ENCODE measurements at places on chromosomes 3 and 15. TPM values are rescaled to one million over a fixed set of nuclear protein-coding genes. Genes with fewer than 3 reads are reported as not detected.
A peak's percentile ranks its signal among the peaks of the same experiment; 100 is the strongest.

CDHR4 gene
- total RNA-seq, result not detected

- peak; percentile 97 for DNase-seq
Measured at GRCh38 chr3:106635271-106635670, 742.0 kb upstream of the CCDC54 start.

DNA sequence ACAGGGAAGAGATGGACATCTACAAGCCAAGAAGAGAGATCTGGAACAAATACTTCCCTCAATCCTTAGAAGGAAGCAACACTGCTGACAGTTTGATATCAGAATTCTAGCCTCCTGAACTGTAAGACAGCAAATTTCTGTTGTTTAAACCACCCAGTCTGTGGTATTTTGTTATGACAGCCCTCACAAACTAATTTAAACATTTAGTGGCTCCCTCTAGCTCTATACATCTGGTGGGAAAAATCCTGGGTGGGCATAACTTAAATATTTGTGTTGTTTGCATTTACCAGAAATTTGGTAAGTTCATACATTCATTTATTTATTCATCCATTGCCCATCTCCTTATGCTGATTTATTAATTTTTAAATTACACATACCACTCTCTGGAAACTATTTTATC lies 62.5 kb upstream of the GSK3B start:
- no peak for DNase-seq

- DNase-seq, result no peak
Measured at GRCh38 chr3:138696666-138697370, 88.2 kb downstream of the FAIM start.

DNA sequence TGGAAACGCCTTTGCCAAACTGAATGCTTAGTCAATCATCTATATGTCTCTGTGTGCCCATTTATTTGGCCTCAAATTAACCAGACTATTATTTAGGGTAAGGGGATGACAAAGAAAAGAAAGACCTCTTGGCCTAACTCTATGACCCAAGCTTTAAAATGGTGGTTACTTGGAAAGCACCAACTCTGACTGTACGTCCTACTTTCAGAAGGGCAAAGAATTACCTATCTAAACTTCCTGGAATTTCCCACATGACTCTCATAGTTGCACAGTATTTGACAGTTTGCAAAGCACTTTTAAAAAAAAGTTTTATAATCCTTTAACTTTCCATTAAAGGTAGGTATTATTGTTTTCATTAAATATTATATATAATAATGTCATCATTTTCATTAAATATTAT lies 6.3 kb upstream of the MTHFS start:
- no peak for DNase-seq

- DNase-seq, result no peak
Measured at GRCh38 chr3:66256806-66257205, 36.0 kb downstream of the SLC25A26 start.

DNA sequence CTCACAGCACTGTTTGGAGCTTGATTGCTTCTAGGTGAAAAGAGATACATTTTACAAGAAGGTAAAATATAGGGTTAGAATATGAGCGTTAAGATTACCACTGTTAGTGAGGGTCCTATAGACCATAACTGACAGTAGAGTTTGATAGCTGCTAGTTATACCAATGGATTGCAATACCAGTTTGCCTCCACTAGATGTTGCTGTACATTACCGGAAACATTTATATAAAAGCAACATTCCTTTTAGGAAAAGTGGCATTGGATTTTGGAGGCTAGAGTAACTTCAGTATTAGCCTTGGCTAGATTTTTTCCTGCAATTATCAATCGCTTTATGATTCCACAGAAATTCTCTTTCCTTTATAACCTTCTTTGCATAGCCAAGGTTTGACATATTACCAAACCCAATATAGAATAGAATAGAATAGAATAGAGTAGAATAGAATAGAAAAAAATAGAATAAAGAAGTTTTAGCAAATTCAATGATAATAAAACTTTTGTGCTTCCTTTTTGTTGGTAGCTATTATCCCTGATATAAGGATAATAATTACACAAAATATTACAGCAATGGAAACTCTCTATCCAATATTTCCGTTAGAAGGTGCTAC lies 1093.6 kb upstream of the ALCAM start:
- DNase-seq, result peak; percentile 59

DNA sequence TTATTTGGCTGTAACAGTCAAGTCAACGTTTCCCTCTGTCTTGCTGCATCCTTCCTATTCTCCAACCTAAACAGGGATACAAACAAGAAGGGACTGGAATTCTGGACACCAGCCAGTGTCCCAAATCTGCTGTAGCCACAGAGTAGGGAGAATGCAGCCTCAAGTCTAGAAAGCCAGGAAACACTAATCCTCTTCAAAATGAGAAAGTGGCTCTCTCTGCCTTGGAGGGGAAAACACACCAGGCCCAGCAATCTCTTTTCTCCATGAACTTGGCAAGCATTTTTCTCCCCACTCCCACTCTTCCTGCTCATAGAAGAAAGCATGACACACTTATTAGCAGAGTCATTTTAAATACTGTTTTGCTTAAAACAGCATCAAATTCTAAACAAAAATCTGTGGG lies 781.7 kb downstream of the SQOR start:
- peak; percentile 28 for DNase-seq

- no peak for DNase-seq
Measured at GRCh38 chr3:125622381-125622791, 27.1 kb upstream of the OSBPL11 start.

DNA sequence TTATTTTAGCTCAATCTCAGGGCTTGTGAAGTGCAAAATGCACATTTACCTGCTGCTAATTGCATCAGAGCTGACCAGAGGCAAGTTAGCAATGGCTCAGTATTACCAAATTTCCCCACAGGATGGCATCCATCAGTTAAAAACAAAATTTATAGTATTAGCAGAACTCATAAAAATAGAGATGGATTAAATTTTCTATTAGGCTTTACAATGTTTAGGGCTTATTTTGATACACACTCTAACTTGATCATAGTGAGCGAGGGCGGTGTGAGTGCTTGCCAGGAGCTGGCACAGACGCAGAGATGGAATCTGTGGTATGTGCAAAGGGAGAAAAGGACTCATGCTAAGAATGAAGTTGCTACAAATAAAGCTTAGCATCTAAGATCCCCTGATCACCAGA lies 241.0 kb downstream of the NSUN3 start:
- no peak for DNase-seq

DNA sequence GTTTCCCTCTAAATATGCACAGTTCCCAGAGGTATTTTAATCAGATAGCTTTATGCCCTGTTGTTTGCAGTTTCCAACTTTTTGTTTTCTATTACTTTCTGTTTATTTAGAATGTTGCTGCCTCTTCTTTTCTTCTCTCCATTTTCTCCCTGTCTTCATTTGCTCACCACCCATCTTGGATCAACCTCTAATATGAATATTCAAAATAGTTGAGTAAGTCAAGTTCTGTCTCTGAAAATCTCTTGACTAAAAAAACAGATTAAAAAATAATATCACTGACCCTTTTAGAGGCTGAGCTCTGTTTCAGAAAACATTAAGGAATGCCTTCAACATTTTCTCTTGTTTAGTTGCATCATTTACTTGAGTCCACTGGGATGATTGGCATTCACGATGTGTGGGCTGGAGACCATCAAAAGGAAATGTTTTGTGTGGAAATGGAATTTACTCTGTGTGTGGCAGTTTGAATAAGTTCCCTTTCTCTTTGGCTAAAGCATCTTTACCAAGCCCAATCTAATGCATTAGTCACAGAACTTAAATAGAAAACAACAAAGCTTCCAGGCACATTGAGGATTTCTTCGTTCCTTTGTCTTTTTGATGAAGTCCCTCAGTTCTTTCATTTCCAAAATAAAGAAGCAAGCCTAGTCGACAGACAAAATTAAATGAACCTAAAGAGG lies 633.9 kb upstream of the TGFBR2 start:
- DNase-seq, result peak; percentile 1

GRCh38 chr3:194637541-194638400 lies 4.6 kb upstream of the TMEM44 start:
- DNase-seq, result no peak

DNA sequence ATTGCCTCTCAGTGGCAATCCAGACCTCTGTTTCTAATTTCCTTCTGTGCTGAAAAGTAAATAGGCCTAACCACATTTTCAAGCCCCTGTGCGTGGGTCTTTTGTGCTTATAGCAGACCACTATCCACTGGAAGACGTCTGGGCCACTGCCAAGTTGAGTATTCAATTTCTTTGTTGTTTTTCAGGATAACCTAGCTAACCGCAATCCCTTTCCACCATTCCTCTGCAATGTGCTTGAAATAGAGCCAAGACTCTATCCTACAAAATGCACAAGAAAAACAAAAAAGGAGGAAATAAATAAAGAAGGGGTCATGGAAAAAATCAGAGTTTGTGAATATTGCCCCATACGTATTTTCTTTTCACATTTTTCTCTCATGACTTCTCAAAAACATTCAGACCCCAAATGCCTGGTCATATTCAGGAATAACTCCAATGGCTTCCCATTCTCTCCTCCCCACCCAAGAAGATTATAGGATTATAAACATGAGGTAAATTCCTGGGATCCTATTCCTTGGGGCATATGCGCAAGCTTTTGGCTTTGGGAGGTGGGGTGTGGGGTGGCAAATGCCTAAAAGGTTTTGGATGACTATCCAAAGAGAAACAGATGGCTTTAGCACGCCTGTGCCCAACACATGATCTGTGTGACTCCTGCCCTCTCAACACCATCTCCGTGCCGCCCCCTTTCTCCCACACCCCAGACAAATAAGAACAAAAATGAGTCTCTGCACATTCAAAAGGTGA lies 217.9 kb upstream of the THBS1 start:
- peak; percentile 96 for DNase-seq

ANKRD63 gene
- not detected for total RNA-seq

ZPLD1 gene
- total RNA-seq, result not detected

DNA sequence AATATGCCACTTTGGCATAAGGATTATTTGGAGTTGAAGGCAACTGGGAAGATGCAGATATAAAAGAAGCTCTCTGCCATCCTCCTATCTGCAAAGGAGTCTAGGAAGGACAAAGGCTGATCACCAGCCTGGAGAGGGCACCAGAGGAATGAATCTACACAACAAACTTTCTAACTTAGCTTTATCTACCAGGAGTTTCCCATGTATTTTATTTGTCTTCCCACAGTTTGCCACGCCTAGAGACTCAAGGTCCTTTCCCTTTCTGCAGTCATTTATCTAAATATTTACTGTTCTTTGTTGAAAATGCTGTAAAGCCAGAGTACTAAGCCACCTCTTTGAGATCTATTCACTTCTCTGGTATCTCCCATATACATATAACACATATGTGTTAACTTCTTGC lies 32.2 kb downstream of the GPR176 start:
- DNase-seq, result peak; percentile 67

DNA sequence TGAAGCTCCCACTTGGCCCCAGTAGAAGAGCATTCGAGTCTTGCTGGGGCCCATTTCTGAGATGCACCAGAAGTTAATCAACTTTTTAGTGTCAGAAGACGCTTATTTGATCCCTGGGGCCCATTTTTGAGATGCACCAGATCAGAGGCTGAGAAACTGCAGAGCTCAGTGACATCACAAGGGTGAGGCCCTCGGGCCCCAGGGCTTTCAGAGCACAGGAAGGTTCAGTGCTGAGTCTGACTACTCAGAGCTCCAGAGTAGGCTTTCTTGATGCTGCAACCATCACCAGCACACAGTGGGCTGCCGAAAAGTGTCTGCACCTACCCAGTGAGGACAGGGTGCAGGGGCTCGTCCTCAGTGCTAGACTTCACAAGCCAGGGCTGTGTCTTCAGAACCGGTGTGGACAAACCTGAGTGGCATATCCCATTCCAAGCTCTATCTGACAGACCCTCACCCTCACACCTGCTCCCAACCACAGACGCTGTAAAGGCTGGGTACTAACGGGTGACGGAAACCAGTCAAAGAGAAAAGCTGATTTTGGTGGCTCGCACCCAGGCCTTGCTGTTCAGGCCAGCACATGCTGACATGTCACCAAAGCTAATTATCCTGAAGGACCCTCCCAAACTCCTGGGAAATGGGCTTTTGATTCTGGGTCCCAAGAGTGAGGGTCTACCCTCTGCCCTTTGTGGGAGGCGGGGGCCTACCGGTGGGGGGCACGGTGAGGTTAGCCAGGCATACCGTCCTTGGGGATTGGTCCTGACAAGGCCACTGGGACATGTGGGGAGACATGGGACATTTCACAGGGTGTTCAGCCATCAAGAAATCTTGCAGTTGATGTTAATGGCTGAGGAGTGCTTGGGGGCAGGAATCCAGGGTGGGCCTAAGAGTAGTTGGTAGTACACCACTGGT lies 83.0 kb downstream of the PDCD6IP start:
- DNase-seq, result no peak

DNA sequence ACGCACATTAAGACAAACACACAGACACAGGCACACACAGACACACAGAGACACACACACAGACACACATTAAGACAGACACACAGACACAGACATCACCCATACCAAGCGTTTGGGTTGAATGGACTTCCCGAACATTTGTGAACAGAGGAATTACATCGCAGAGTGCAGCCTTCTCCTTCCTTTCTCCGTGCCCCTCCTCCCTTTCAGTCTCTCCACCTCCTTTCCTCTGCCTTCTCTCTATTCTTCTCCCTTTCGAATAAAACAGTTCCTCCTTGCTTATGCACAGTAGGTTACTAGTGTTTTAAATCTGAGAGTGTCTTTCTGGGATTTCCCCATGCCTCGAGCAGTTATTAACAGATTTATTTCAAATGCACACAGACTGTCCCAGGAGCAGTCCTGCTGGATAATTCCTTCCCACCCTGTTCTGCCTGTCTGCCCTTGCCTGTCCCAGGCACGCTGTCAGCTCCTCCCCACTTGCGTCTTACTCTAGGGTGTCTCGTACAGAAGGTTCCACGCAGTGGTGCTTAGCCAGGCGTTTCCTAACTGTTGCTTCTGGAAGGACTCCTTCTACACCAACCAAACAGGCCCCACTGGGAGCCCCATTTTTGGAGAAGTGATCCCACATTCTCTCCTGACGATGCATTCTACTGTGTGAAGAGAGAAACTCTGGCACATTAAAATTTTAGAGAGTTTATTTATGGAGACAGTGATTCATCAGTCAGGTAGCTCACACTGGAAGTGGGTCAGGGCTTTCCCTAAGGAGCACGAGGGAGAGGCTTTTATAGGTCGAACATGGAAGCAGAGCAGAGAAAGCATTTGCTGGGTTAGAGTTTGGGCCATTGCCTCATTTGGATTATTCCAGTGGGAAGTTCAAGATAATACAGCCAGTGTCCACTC lies 163.8 kb downstream of the SV2B start:
- peak; percentile 22 for DNase-seq

- peak; percentile 38 for DNase-seq
Measured at GRCh38 chr3:113948015-113948917, 453 bp downstream of the ZDHHC23 start.

DNA sequence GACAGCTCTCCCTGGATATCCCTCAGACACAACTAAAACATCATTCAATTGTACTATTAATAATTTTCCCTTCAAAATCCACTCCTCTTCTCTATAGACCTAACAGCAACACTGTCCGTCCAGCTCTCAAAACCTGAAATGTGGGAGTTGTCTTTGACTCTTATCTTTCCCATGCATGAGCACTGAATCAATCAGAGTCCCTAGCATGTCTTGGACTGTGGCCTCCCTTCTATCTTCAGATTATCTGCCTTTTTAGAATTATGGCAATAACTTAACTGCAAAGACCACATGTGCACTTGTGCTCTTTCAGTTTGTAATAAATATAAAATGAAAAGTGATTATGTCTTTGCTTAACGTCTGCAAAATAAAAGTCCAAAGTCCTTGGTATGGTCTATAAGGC lies 107.0 kb downstream of the UBE3A start:
- DNase-seq, result no peak
